ENCODE measurements at places on chromosomes 7 and 10.

GRCh38 chr7:47492716-47493325 lies 89.1 kb downstream of the TNS3 start:
- no peak for DNase-seq

DNA sequence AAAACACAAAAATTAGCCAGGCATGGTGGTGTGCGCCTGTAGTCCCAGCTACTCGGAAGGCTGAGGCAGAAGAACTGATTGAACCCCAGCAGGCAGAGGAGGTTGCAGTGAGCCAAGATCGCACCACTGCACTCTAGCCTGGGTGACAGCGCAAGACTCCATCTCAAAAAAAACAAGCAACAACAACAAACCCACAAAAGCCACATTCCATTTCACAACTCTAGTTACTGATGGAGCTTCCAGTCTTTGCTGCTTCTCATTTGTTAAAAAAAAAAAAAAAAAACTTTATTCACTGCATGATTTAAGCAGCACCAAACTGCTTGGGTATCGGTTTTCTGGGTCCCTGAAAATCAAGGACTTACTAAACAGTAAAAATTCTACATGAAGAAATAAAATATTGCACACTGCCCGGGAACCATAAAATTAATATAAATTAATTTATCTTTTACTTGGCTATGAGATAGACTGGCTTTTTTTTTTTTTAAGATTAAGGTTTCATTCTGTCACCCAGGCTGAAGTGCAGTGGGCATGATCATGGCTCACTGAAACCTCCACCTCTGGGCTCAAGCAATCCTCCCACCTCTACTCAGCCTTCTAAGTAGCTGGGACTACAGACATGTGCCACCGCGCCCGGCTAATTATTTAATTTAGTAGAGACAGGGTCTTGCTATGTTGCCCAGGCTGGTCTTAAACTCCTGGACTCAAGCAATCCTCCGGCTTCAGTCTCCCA lies 42.0 kb downstream of the SRPK2 start:
- peak; percentile 9 for DNase-seq

DNA sequence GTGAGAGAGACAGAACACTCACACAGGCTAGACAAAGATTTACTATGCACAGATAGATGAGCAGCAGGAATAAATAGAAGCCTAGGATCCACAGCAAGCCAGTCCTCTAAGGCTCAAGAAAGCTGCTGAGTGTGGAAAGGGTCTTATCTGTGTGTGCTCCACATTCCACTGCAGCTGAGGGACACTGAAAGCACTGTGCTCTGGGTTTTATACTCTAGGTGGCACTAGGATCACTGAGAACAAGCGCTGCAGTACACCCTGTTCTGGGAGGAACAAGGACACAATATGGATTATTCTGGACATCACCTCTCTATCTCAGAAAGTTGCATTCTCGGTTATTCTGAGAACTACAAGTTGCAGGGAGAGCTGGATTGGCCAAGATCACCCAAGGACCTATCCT lies 4.9 kb upstream of the KLHL7 start:
- DNase-seq, result no peak

DNA sequence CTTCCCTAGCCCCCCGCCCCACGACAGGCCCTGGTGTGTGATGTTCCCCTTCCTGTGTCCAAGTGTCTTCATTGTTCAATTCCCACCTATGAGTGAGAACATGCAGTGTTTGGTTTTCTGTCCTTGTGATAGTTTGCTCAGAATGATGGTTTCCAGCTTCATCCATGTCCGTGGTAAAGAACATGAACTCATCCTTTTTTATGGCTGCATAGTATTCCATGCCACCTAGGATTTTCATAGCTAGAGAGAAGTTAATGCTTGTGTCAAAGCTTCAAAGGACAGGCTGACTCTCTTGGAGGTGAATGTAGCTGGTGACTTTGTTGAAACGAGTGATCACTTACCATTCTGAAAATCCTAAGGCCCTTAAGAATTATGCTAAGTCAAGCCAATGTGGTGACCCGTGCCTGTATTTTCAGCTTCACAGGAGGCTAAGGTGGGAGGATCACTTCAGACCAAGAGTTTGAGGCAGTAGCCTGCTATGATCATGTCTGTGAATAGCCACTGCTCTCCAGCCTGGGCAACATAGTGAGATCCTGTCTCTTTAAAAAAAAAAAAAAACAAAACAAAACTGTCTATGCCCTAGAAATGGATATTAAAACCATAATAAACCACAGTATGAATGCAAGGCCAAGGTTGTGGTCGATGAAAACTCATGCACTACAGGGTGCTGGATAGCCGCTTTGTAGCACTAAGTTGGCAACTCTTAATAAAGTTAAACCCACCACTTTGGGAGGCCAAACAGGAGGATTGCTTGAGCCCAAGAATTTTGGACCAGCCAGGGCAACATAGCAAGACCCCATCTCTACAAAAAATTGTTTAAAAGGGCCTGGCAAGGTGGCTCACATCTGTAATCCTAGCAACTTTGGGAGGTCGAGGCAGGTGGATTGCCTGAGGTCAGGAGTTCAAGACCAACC lies 52.0 kb downstream of the CUL1 start:
- no peak for DNase-seq

GRCh38 chr10:75291805-75292204 lies 56.0 kb upstream of the COMTD1 start:
- DNase-seq, result no peak

DNA sequence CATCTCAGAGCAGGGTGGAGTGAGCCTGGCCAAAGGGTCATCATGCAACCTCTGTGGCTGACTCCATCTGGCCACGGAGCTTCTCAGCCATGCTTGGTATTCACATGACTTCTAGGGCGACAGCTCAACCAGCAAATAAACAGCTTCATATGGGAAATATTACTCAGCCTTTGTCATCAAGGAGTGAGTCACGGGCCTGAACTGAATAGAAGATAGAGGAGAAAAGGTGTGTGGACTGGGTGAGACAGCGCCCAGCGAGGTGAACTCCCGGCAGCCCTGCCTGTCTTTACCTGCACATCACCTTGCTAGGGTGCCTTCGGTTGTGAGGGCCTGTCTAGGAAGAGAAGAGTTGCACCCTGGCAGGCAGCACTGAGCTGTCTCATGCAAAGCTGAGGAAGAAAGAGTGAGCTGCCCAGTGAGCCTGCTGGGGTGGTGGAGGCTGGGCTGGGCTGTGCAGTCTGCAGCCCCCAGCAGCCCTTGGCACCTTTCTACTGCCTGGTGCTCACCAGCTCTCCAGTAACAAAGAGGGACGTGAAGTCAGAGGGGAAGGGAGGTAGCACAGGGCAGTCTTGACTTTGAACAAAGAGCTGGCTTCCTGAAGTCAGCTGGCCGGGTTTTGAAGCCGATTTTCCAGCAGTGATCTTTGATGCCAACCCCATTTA lies 114.2 kb downstream of the EGFR start:
- peak; percentile 30 for DNase-seq

DNA sequence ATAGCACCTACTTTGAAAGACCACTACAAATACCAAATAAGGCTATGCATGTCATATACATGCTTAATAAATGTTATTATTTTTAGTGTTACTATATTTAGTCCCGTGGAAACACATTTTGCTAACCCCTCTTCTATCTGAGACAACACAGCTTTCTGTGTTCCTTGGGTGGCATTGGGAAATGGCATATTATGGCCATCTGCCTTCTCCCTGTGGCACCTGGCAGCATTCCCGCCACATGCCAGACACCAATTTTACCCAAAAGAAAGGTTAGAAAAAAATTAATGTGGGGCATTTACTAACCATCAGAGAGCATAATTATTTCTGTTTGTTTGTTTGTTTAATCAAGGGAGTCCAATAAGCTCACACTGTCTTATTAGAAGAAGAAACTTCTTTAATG lies 168.6 kb upstream of the ETV1 start:
- DNase-seq, result no peak
